ENCODE measurements at places on chromosomes 12 and 14. TPM values are rescaled to one million over a fixed set of nuclear protein-coding genes. Genes with fewer than 3 reads are reported as not detected.

DNA sequence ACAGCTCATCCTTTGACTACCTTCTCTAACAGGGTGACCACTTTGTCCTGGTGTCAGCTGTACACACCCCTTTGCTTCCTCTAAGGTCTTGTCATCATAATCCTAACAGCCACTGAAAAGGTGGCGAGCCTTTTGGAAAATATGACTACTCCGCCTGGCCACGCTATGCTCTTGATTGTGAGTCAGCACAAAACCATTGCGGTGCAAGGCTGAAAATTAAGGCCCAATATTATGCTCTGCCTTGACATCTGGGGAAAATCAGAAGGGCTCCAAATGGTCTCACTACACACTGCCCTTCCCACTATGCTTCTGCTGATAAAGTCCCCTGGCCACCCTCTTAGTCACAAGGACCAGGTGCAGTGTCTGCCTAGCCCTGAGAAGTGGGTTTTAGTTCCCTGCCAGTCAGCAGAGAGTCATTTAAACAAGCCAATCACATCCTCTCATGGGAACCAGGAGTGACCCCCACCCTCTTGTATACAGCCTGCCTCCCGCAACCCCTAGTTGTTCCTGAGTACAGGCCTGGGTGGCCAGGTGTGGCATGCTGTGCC is 34.3 kb downstream of the FGD6 start:
- H3K27me3 ChIP-seq: no peaks in the 10 kb centered on the region
- H3K4me3 ChIP-seq: no peak overlapping the region
- H3K4me1 ChIP-seq: peaks cover 6% of the 10 kb centered on the region
- no peak overlapping the region for H3K27ac ChIP-seq

GRCh38 chr12:89907659-89908058 is 199.0 kb upstream of the ATP2B1 start:
- H3K27ac ChIP-seq: no peak overlapping the region
- no peak for DNase-seq
- H3K27me3 ChIP-seq: no peaks in the 10 kb centered on the region
- no peaks in the 10 kb centered on the region for H3K36me3 ChIP-seq
- no peak overlapping the region for H3K4me3 ChIP-seq

- no peaks in the 10 kb centered on the region for H3K36me3 ChIP-seq
- peak; percentile 83 for DNase-seq
- peak within 1 kb of the TSS; percentile 85 for H3K4me3 ChIP-seq
Observed at GRCh38 chr14:20332788-20333493, at the start of gene CCNB1IP1. TSS of gene CCNB1IP1 (minus strand) at chr14:20333279. CDS start at chr14:20316523, 16,756 bp downstream.

- peaks cover 22% of the 10 kb centered on the region for H3K4me1 ChIP-seq
- no peak overlapping the region for H3K27ac ChIP-seq
- H3K4me3 ChIP-seq: no peak overlapping the region
- no peaks in the 10 kb centered on the region for H3K36me3 ChIP-seq
Observed at GRCh38 chr12:106753526-106753925, 21.0 kb upstream of the RIC8B start.

RIN3 gene
- 0.22 TPM for total RNA-seq

RASSF9 gene
- 0.06 TPM for total RNA-seq

- H3K36me3 ChIP-seq: no peaks in the 10 kb centered on the region
- no peak overlapping the region for H3K4me3 ChIP-seq
- H3K4me1 ChIP-seq: peaks cover 10% of the 10 kb centered on the region
- H3K27me3 ChIP-seq: no peaks in the 10 kb centered on the region
- no peak for DNase-seq
Observed at GRCh38 chr14:95261616-95262510, 57.8 kb downstream of the CLMN start.

- H3K27ac ChIP-seq: no peak overlapping the region
- H3K27me3 ChIP-seq: no peaks in the 10 kb centered on the region
- H3K4me3 ChIP-seq: no peak overlapping the region
- H3K4me1 ChIP-seq: no peaks in the 10 kb centered on the region
- no peak for DNase-seq
Observed at GRCh38 chr14:70700955-70701585, 59.4 kb downstream of the TTC9 start.

- DNase-seq: no peak
- H3K36me3 ChIP-seq: no peaks in the 10 kb centered on the region
- H3K27me3 ChIP-seq: no peaks in the 10 kb centered on the region
Observed at GRCh38 chr12:57418255-57418654, 12.6 kb downstream of the R3HDM2 start.

- H3K36me3 ChIP-seq: no peaks in the 10 kb centered on the region
- no peak overlapping the region for H3K4me3 ChIP-seq
- H3K4me1 ChIP-seq: peaks cover 8% of the 10 kb centered on the region
Observed at GRCh38 chr14:36720657-36721056, 59.0 kb downstream of the PAX9 start.

PAN2 gene
- 116 TPM for total RNA-seq

GRCh38 chr12:45611061-45611460 is 118.4 kb upstream of the ARID2 start:
- H3K4me1 ChIP-seq: no peaks in the 10 kb centered on the region
- no peaks in the 10 kb centered on the region for H3K27me3 ChIP-seq
- no peak overlapping the region for H3K27ac ChIP-seq
- DNase-seq: no peak

GRCh38 chr12:65606008-65606766 is 218.1 kb upstream of the HMGA2 start:
- peaks cover 13% of the 10 kb centered on the region for H3K4me1 ChIP-seq
- H3K4me3 ChIP-seq: no peak overlapping the region
- DNase-seq: no peak

ACOT2 gene
- total RNA-seq: 2.4 TPM

GRCh38 chr12:32140877-32141276 is 34.2 kb downstream of the BICD1 start:
- no peaks in the 10 kb centered on the region for H3K36me3 ChIP-seq
- H3K4me1 ChIP-seq: peaks cover 57% of the 10 kb centered on the region
- peak overlapping the region; percentile 50 for H3K4me3 ChIP-seq
- no peaks in the 10 kb centered on the region for H3K27me3 ChIP-seq

DNA sequence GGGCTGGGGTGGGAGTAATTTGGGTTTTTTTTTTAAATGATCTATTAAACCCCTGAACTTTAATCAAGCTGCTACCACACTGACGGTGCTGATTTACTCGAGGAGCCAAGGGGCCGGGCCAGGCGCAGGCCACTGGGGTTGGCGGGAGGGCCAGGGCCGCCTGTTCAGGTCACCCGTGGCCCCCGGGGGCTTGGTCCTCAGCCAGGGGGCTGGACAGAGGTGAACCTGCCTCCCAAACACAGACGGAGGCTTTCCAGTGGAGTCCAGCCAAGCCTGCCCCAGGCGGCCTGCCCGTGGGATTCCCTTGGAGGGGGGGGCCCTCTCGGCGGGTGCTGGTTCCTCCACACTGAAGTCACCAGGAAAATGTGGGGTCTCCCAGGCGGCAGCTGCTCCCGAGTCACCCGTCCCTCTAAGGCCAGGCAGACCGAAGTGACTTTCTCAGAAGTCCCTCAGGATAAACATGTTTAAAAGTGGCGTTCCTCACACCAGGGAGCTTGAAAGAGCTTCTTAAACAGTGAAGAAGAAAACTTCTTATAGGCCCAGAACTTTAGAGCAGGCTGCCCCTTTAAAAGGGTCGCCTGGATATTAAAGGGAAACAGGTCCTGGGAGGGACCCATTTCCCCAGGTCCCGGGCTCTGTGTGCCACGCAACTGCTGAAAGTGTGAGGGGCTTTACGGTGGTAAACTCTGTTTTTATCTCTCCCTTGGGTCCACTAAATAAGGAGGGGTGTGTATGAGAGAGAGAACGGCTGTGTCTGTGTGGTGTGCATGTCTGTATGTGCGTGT is 167.2 kb upstream of the GSC start:
- no peaks in the 10 kb centered on the region for H3K27me3 ChIP-seq
- peaks cover 9% of the 10 kb centered on the region for H3K4me1 ChIP-seq
- no peak overlapping the region for H3K27ac ChIP-seq
- no peaks in the 10 kb centered on the region for H3K36me3 ChIP-seq
- H3K4me3 ChIP-seq: no peak overlapping the region
- no peak for DNase-seq

DNA sequence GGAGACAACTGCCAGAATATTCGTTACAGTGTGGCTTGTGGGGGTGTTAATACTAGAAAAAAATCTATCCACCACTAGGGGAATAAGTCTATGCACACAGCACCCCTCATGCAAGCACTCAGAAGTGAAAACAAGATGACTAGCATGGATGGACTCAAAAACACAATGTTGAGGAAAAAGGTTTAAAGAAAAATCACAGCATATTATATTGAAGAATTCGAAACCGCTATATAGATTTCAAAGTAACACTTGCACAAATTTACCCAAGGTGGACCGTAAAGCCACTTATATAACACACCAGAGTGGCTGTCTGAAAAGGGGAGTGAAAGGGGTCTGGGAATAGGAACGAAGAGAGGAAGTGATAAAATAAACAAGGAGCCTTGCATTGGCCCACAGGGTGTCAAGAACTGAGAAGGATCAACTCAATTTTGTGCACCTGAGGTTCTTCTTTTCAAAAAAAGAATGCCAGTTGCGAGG is 544 bp downstream of the ABCD4 start:
- H3K27ac ChIP-seq: peak overlapping the region; percentile 74
- peak overlapping the region; percentile 75 for H3K4me3 ChIP-seq
- peak; percentile 43 for DNase-seq
- peaks cover 18% of the 10 kb centered on the region for H3K4me1 ChIP-seq
- H3K36me3 ChIP-seq: no peaks in the 10 kb centered on the region

TCL1B gene
- not detected for total RNA-seq

- H3K27ac ChIP-seq: no peak overlapping the region
- H3K4me3 ChIP-seq: no peak overlapping the region
- peaks cover 12% of the 10 kb centered on the region for H3K4me1 ChIP-seq
- H3K27me3 ChIP-seq: no peaks in the 10 kb centered on the region
Observed at GRCh38 chr12:20105943-20106342, 262.4 kb upstream of the PDE3A start.

MAP3K9 gene
- total RNA-seq: 14.9 TPM

TMEM117 gene
- total RNA-seq: 1.6 TPM

- H3K4me3 ChIP-seq: no peak overlapping the region
- H3K27ac ChIP-seq: no peak overlapping the region
- no peaks in the 10 kb centered on the region for H3K27me3 ChIP-seq
- DNase-seq: no peak
Observed at GRCh38 chr14:68079941-68080697, 260.5 kb downstream of the RAD51B start.

- H3K4me1 ChIP-seq: peaks cover 90% of the 10 kb centered on the region
- DNase-seq: peak; percentile 24
- no peak overlapping the region for H3K4me3 ChIP-seq
- no peaks in the 10 kb centered on the region for H3K36me3 ChIP-seq
- no peaks in the 10 kb centered on the region for H3K27me3 ChIP-seq
Observed at GRCh38 chr14:56133547-56133946, 15.3 kb downstream of the PELI2 start.

SOAT2 gene
- total RNA-seq: not detected

ANO4 gene
- total RNA-seq: not detected

DNA sequence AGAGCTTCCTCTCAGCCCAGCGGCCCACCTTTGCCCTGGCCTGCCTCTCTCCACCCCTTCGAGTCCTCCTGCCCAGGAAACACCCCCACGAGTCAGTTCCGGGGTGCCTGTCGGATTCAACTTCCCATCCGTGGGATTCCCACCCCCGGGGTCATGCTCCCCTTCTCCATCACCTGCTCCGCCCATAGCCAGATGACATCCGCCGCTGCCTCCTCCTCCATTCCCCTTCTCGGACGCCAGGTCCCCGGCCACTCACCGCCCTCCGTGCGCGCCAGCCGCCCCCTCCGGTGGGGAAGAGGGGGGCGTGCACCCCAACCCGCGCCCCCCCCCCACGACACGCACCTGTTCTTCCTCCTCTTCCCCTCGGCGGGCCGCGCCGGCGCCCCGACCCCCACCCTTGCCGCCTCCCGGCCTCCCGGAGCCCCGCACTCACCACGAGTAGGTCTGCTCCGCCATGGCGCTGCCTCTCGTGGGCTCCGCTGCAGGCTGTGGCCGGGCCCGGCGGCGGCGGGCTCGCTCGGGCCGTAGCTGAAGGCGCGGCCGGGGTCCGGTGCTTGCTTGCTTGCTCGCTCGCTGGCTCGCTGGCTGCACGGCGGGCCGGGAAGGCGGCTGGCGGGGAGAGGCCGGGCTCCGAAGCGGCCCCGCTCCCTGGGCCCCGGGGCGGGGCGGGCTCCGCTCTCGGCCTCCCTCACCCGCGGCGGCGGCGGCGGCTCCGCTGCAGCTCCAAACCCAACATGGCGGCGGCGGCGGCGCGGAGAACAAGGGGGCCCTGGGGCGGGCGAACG is 554 bp downstream of the SPPL3 start:
- H3K27ac ChIP-seq: peak overlapping the region; percentile 84
- H3K36me3 ChIP-seq: no peaks in the 10 kb centered on the region
- H3K27me3 ChIP-seq: no peaks in the 10 kb centered on the region
- no peak for DNase-seq
- peak overlapping the region; percentile 100 for H3K4me3 ChIP-seq

TBX5 gene
- total RNA-seq: not detected

GRCh38 chr12:80777587-80777986 is 60.9 kb downstream of the MYF5 start:
- no peaks in the 10 kb centered on the region for H3K27me3 ChIP-seq
- H3K36me3 ChIP-seq: no peaks in the 10 kb centered on the region
- no peak for DNase-seq
- H3K4me3 ChIP-seq: no peak overlapping the region
- no peak overlapping the region for H3K27ac ChIP-seq

DNA sequence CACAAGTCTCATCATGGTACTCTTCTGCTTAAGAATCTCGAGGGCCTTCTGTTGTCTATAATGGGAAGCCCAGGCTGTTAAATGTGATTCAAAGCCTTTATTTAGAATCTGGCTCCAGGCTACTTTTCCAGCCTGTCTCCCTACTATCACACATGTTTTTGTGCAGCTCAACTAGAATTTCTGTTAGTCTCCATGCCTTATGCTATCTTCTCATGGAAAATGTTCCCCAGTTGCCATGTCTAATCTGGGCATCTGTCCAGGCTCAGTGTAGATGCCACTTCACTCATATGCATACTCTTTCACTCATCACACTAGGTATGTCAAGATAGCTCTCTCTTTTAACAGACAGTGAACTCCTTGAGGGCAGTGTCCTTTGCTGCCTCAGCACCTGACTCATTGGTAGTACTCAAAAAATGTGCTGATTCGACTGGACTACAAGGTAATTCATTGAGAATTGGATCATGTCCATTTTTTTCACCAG is 145.3 kb downstream of the TTLL5 start:
- no peak overlapping the region for H3K27ac ChIP-seq
- H3K27me3 ChIP-seq: no peaks in the 10 kb centered on the region
- H3K4me1 ChIP-seq: peaks cover 11% of the 10 kb centered on the region
- no peak overlapping the region for H3K4me3 ChIP-seq

LDHB gene
- 1,385 TPM for total RNA-seq

- no peaks in the 10 kb centered on the region for H3K27me3 ChIP-seq
- H3K36me3 ChIP-seq: no peaks in the 10 kb centered on the region
- H3K4me1 ChIP-seq: peaks cover 13% of the 10 kb centered on the region
- no peak overlapping the region for H3K4me3 ChIP-seq
Observed at GRCh38 chr12:12986775-12987331, 13.2 kb downstream of the HEBP1 start.

Data from neural progenitor cell (in vitro differentiated cells).